ENCODE measurements at places on chromosomes 4 and X. TPM values are rescaled to one million over a fixed set of nuclear protein-coding genes. Genes with fewer than 3 reads are reported as not detected.

The FRG2 gene
- not detected for total RNA-seq

The CCNG2 gene
- total RNA-seq = 32.6 TPM

The ZNF157 gene
- 0.12 TPM for total RNA-seq

The KLF8 gene
- 3.1 TPM for total RNA-seq

The CDKL2 gene
- total RNA-seq = 2.5 TPM

The CT45A2 gene
- total RNA-seq = not detected

The PCDH7 gene
- 81.9 TPM for total RNA-seq

The BRS3 gene
- total RNA-seq = not detected

The CFAP99 gene
- not detected for total RNA-seq

The DIPK2B gene
- 0.11 TPM for total RNA-seq

The SPANXA2 gene
- not detected for total RNA-seq

The DKK2 gene
- 0.25 TPM for total RNA-seq

The CFAP299 gene
- 1.7 TPM for total RNA-seq

The CCDC110 gene
- 2.0 TPM for total RNA-seq

The DMRTC1 gene
- total RNA-seq = not detected

The FAAH2 gene
- total RNA-seq = not detected

The MGAT4D gene
- total RNA-seq = not detected

The MAGEA8 gene
- total RNA-seq = not detected

The SPANXC gene
- total RNA-seq = not detected

The DUSP9 gene
- total RNA-seq = 0.11 TPM

The LUZP4 gene
- total RNA-seq = not detected

The EOLA2 gene
- total RNA-seq = 21.7 TPM

The GAGE13 gene
- total RNA-seq = not detected

The GPR82 gene
- not detected for total RNA-seq

The TASL gene
- total RNA-seq = not detected

The PCDH19 gene
- total RNA-seq = 0.12 TPM

The GASK1B gene
- total RNA-seq = 30.6 TPM

The GPR173 gene
- 3.1 TPM for total RNA-seq

The ZMAT1 gene
- total RNA-seq = 0.66 TPM

The MAGEA2B gene
- not detected for total RNA-seq

The GAGE12J gene
- not detected for total RNA-seq
